Stimulated activated CD8-positive, alpha-beta memory T cell treated with anti-CD3 and anti-CD28 coated beads, Interleukin-2, amount 100 ng/mL, for 1 hour (primary cell): ENCODE measurements at places on chromosomes 12 and 14.

DNA sequence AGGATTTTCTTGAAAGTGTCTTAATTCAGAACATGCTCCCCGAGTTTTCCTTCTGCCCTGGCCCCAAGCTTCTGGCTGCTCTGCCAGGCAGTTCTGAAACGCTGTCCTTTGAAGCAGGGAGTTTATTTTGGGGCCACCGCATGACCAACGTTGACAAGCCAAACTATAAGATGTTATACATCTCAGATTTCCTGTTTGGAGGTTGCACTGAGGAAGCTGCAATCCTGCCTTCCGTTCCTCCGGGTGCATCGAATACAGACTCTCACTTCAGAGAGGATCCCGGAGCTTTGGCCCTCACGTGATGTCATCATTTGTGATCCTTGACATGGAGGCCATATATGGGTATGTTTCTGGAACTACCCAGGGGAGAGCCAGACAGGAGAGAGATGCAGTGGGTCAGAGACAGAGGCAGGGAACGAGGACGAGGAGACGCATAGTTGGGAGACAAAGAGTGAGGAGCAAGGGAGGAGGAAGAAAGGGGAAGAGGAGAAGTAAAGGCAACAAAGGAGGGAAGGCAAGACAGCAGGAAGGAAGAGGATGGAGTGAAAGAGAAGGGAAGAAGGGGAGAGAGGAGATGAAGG lies at the start of gene ASB2:
Gene ASB2, minus strand, starts transcription at position 94 of the 581 bp plus-strand sequence. CDS start 12,031 bp downstream, outside the sequence.
- no peak for DNase-seq

DNA sequence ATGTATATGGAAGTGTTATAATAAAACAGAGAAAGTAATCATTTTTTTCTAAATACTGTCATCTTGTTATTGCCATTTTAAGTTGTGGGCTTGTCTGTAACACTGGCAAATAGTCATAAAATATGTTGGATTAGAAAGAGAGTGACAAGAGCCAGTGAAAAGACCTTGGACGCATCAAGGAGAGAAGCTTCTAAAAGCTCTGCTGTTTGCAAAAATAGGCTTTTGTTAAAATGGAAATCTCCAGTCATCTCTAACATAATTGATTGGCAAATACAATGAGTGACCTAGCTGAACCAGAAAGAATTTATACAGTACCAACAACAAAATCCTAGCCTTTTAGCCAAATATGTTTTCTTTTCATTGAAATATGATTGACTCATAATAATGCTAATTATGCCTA lies 245.8 kb upstream of the RMST start:
- DNase-seq, result no peak

GRCh38 chr14:23301288-23301968 lies 1.2 kb downstream of the PPP1R3E start:
- peak; percentile 93 for DNase-seq

- DNase-seq, result no peak
Measured at GRCh38 chr12:116196752-116197718, 80.5 kb downstream of the MED13L start.

GRCh38 chr12:54324617-54325441 lies at the start of gene COPZ1:
COPZ1 (plus strand) TSS chr12:54325131; CDS start chr12:54325164, 33 bp downstream.
- peak; percentile 79 for DNase-seq

DNA sequence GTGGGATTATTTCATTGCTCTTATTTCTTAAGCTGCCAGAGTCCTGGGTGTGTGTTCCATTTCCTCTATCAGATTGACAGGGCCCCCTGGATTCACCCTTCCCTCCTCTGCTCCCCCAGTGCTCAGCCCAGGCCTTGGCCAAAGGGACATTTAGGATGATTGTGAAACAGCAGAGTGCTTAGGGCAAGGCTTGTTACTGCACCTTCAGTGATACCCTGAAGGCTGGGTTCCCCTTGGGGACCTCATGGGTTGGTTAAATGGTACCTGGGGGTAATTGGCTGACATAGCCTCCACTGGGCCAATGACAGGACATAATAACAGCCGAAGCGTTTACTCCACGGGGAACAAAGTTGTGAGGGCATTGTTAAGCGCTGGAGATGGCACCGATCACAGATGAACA lies 1.3 kb upstream of the KRT72 start:
- no peak for DNase-seq

DNA sequence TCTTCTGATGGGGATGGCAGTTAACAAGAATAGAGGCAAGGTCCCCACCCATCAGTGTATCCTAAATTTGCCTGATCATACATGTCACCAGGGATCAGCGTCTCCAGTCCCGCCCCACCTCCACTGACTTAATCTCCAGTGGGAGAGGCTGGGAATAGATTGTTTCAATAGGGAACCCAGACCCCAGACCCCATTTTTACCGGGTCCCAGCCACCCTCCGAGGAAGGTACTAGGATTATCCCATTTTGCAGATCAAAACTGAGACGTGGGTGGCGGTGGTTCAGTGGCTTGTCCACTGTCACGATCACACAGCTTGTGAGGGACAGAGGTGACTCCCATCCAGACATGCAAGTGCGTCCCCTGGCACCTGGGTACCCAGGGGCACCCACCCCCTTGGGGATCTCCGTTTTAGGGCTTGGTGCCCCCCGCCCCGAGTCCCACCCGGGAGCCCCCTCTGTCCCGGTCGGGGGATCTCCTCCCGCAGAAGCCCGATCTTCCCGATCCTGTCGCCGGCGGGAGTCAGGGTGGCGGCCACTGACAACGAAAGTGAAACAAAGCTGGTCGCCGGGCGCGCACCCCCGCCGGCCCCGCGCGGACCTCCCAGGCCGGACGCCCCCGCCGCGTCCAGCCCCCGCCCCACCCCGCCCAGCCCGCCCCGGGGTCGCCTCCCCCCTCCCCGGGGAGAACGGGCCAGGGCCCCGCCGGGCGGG lies 523 bp downstream of the WSB2 start:
- peak; percentile 9 for DNase-seq

- DNase-seq, result peak; percentile 86
Measured at GRCh38 chr14:22852940-22853767, 16.8 kb downstream of the MMP14 start.

- no peak for DNase-seq
Measured at GRCh38 chr12:131041968-131042833, 88.5 kb downstream of the ADGRD1 start.

DNA sequence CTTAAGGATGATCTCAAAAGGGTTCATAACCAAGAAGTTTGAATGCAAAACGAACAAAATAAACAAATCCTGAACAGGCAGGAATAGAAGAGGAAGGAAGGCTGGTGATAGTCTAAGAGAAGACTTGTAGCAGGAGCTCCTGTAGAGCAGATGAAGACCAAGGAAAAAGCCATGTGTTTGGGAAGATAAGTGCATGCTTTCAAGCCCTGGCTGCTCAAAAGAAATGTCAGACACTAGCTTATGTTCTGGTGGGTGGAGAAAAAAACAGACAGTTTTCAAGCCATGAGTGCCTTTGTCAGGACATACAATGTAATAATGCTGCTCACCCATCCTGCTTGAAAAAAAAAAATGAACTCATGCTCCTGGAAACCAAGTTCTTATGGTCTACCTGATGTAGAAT lies 27.4 kb downstream of the TAOK3 start:
- DNase-seq, result no peak

DNA sequence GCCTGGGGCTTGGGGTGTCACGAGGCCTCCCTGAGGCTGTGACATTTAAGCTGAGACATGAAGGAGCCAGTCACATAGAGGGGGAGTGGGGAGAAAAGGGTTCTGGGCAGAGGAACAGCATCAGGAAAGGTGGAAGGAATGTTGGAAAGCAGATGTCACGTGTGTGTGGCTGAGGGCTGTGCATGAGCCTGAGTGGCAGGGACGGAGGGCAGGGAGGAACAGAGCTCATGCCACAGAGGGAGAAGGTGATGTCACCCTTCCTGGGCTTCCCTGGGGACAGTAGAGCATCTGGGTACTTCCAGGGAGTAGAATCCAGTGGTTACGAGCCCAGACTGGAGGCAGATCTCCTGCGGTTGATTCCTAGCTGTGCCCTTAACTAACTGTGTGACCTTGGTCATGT lies 32.0 kb upstream of the JDP2 start:
- no peak for DNase-seq

DNA sequence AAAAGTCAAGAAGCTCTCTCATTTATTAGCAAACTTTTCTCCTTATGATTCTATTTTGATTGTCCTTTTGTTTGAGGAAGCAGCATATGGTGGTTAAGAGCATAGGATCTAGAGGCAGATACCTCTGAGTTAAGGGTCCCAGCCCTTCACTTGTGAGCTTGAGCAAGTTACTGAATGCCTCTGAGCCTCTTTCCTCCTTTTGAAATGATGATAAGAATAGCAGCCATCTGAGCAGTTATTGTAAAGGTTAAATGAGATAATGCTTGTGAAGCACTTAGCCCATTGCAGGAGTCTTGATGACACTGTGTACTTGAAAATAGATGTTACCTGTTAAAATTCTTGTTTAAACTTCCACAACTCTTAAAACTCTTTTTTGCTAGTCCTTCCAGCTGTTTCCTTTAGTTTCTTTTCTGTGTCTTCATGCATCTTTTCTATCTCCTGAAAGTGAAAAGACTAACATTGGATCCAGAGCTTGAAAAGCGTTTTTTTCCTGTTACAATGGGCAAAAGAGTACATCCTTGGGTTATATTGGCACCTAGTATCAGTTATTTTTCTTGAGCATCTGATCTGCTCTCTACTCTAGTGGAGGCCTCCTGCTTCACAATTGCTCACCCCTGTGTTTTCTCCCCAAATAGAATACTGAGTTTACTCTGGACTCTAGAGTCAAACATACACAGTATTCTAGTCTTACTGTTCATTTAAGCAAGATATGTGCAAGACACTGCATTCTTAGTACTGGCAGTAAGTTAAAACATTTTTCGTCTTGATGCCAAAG lies 3.1 kb downstream of the HIF1A start:
- DNase-seq, result no peak

- DNase-seq, result no peak
Measured at GRCh38 chr12:106814714-106815113, 40.2 kb downstream of the RIC8B start.

GRCh38 chr14:78153064-78153341 lies 17.2 kb upstream of the NRXN3 start:
- no peak for DNase-seq

GRCh38 chr12:49568442-49569162 lies 660 bp upstream of the MCRS1 start:
- no peak for DNase-seq

- no peak for DNase-seq
Measured at GRCh38 chr12:109736552-109737108, 23.0 kb downstream of the FAM222A start.

DNA sequence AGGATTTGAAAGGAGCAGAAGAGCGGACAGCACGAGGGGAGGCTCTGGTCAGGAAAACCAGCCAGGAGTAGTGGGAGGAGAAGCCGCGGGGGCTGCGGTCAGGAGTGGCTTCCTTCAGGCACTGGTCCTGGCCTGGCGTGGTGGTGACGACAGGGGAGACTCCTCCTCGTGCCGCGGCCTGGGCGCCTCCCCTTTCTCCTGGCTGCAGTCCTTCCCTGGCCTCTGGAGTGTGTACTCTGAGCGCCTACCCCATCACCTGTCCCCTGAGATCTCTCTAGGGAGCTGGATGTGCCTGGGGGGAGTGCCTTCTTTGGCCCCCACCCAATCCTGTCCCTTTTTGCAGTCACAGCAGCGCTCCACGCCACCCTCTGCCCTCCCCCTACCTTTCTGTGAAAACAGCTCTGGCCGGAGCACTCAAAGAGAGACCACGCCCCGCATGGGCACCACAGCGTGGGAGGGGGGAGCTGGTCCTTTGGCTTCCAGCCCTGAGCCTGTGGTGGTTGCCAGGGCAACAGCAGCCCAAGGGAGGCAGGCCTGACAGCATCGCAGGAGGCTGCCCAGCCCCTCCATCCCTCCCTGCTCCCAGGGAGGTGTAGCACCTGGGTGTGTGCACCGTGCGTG lies 125.9 kb downstream of the CALM1 start:
- no peak for DNase-seq

DNA sequence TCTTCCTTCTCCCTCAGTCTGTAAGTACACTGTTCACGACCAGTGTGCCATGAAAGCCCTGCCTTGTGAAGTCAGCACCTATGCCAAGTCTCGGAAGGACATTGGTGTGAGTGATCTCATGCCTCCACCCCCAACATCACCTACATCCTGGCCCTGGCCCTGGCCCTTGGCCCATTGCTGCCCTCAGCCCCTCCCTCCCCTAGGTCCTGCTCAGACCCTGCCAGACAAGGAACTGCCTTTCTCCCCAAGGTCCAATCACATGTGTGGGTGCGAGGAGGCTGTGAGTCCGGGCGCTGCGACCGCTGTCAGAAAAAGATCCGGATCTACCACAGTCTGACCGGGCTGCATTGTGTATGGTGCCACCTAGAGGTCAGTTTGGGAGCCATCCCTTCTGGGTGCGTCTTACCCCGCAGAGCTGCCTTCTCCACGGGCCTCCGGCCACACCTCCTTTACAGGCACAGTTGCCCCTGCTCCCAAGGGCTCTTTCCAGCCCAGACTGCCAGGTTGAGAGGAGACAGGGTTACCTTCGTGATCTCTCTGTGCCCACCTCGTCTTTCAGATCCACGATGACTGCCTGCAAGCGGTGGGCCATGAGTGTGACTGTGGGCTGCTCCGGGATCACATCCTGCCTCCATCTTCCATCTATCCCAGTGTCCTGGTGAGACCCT lies 9.2 kb downstream of the DGKA start:
- DNase-seq, result peak; percentile 70

DNA sequence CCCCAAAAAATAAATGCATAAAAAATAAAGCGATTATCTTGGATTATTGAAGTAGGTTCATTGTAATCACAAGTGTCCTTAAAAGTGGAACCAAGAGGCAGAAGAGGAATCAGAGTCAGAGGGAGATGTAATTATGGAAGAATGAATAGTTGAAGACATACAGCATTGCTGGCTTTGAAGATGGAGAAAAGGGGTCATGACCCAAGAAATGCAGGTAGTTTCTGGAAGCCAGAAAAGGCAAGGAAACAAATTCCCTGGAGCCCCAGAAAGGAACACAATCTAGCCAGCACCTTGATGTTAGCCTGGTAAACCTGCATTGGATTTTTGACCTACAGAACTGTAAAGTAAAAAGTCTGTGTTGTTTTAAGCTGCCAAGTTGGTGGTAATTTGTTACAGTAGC lies 57.5 kb upstream of the PTGR2 start:
- DNase-seq, result no peak

DNA sequence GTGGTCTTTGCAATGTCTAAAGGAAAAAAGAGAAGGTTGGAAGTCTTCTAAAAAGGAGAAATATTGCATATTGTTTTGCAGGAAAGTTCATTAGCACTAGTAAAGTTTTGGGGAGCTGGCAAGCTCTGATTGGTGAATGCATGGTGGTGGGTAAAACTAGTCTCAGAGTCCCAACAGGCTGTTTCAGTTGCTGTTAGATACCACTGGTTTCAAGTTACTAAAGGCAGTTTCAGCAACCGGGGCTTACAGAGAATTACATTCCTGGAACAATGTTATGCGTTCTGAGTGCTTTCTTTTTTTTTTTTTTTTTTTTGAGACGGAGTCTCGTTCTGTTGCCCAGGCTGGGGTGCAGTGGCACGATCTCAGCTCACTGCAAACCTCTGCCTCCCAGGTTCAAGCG lies 208.2 kb downstream of the EPS8 start:
- no peak for DNase-seq

- no peak for DNase-seq
Measured at GRCh38 chr14:93281937-93282336, 50.9 kb downstream of the BTBD7 start.

DNA sequence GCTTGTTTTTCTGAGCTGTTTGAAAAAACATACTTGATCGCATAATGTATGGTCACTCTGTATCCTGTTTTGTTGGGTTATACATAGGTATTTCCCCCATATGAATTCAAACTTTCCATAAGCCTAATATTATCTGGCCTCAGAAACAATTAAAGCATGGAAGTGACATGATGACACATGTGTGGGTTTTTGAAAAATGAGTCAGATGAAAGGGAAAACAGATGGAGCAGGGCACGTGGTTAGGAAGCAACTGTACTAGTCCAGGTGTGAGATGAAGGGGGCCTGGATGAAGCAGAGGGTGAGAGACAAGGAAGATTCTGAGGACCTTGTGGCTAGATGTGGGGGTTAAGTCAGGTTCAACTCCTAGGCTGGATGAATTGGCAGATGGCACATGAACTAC lies 92.7 kb upstream of the DNM1L start:
- no peak for DNase-seq
